ENCODE measurements at places on chromosomes 2 and 18.

- no peak overlapping the region for H3K27ac ChIP-seq
- H3K4me1 ChIP-seq = peaks cover 22% of the 10 kb centered on the region
- H3K27me3 ChIP-seq = peaks cover 12% of the 10 kb centered on the region
- no peak overlapping the region for H3K4me3 ChIP-seq
- no peak for DNase-seq
These were observed 4.7 kb upstream of the KCNF1 start for GRCh38 chr2:10906926-10907625.

GRCh38 chr2:189514104-189514503 is 66.5 kb downstream of the SLC40A1 start:
- no peaks in the 10 kb centered on the region for H3K27me3 ChIP-seq
- no peaks in the 10 kb centered on the region for H3K36me3 ChIP-seq
- no peak overlapping the region for H3K27ac ChIP-seq
- no peak overlapping the region for H3K4me3 ChIP-seq

- H3K36me3 ChIP-seq = no peaks in the 10 kb centered on the region
- no peak overlapping the region for H3K4me3 ChIP-seq
- no peak overlapping the region for H3K27ac ChIP-seq
- no peaks in the 10 kb centered on the region for H3K4me1 ChIP-seq
- DNase-seq = no peak
- H3K27me3 ChIP-seq = peaks cover 2% of the 10 kb centered on the region
These were observed 29.0 kb downstream of the CFAP210 start for GRCh38 chr2:169664978-169665930.

DNA sequence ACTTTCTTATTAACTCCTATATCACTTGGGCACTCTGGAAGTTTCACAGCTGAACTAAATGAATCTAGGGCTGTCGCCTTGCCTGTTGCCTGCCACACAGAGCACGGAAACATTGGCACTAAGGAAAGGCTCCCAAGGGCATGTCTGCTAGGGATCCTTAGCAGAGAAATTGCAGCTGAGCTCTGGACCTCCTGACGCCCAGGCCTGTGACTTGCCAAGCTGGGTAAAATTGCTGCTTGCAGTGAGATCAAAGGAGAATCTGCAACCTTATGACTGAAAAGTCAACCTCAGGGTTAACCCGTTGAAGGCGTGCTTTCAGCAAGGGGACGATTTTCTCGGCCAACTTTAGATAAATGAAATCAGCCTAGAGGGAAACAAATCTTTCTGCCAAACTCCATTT is 189.8 kb downstream of the NCK2 start:
- H3K4me1 ChIP-seq = peaks cover 3% of the 10 kb centered on the region
- peaks cover 3% of the 10 kb centered on the region for H3K27me3 ChIP-seq
- DNase-seq = no peak
- peaks cover 22% of the 10 kb centered on the region for H3K36me3 ChIP-seq

DNA sequence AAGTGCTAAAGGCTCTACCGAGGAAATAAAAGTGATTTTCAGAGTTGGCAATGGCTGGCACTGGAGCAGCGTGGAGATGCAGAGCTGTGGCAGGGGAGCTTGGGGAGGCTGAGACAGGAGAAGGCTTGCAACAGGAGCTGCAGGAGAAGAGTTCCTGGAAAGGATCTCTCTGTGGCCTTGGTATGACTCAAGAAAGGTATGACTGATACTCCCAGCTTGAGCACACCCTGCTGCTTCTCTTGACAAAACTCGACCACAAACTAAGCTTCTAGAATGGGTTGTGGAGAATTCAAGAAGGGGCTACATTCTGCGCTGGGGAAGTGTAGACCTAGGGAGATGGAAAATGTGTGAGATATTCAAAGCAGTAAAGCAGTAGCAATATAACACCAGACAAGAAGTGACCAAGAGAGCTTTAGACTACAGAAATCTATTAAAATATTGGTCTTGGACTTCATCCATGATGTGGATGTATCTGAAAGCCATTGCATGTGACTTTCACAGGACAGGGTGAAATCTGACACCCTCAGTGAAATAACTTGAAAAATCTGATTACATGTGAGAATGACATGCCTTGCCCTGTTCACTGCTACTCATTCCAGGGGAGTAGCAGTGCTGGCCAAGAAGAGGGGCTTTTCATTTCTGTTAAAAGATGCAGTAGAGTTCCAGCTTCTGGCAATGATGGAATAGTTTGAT is 41.5 kb downstream of the SUCLG1 start:
- H3K27me3 ChIP-seq = no peaks in the 10 kb centered on the region
- no peak overlapping the region for H3K4me3 ChIP-seq
- no peaks in the 10 kb centered on the region for H3K4me1 ChIP-seq
- H3K36me3 ChIP-seq = no peaks in the 10 kb centered on the region
- DNase-seq = no peak

DNA sequence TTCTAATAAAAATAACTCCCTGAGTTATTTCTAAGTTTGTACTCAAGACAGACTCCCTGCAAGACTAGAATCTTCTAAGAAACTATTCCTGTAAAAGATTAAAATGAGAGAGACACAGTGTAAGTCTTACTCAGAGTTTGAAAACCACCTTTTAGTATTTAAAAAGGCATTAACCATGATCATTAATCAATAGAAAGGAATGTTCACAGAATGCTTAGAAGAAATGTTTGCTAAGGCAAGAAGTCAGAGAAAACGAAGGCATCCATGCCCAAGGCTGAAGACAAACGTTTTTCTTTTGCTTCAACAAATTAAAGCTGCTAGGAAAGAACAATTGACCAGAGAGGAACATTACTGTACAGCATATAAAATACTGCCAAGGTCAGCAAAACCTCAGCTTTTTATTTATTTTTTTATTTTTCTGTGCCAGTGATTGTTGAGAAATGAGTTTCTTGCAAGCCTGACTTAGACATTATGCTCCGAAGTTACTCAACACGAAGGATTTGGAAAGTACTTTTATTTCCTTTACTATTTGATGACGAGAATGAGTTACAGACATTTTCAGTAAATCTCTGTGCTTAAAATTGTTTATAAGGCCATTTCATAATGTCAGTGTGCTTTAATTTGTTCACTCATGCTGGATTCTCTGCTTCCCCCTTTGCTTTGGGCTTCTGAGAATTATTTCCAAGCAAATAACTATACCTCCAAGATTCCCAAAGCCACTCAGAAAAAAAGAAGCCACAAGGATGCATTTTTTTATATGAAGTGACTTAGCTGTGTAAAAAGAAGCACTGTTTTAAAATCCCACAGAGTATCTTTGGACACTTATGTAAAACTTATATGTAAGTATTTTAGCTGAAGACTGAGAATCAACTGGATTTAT is 20.5 kb downstream of the RND3 start:
- H3K4me3 ChIP-seq = no peak overlapping the region
- no peaks in the 10 kb centered on the region for H3K27me3 ChIP-seq
- H3K27ac ChIP-seq = peak overlapping the region; percentile 81
- peaks cover 35% of the 10 kb centered on the region for H3K36me3 ChIP-seq

DNA sequence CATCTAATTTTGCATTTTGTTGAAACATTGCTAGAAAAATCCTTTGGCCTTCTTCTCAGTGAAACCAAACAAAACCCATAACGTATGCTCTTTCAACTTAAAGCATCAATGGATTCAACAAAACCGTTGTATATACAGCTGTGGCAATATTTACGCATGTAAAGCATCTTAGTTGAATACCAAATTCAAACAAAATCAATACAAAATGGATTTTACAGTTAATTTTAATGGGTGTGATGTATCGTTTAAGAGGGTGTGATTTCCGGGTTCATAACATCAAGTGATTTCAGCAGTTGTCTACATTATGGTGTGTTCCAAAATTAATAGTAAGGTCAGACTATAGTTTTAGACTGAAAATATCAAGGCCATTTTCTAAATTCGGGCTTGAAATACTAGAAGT is 198.2 kb downstream of the TGIF1 start:
- H3K27me3 ChIP-seq = peaks cover 32% of the 10 kb centered on the region
- no peak overlapping the region for H3K4me3 ChIP-seq
- peaks cover 38% of the 10 kb centered on the region for H3K4me1 ChIP-seq
